CD4-positive, alpha-beta T cell treated with Interferon gamma for 1 hour (primary cell): ENCODE measurements at places on chromosomes 6 and 20.

DNA sequence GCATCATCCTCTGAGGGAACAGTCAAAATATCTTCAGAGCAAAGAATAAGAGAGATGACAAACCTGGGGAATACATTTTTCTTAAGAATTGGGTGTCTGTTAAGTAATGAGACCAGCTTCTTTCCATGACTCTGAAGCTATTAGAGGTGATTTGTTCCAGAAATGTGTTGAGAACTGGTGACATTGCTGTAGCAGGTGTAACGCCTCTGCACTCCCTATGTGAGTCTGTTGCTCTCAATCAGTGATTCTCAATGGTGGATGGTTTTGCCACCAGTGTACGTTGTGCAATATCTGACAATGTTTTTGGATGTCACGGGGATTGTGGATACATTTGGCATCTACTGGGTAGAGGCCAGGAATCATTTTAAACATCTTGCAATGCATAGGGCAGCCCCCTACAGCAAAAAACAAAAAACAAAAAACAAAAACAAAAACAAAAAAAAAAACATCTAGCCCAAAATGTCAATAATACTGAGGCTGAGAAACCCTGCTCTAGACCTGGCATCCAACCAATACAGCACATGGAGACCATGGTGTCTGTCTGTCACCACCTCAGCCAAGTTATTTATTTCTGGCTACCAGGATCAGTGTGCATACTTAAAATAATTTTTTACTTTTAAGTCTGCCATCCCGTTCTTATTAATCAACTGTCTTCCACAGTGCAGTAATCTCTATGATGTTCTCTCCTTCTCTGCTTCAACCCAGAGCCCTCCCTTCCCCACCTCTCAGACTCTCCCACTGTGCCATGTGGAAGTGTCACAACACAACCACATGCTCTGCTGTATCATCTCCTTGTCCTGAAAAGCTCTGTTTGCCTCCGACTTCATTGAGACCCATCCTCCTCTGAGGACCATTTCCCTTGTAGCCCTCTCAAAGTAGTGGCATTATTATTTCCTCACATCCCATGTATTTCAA, 43.7 kb downstream of the KLHL32 start:
- no peak for DNase-seq

- DNase-seq: no peak
Observed at GRCh38 chr6:158422629-158423238, 110.5 kb downstream of the TULP4 start.

- no peak for DNase-seq
Observed at GRCh38 chr6:96450082-96450769, 71.4 kb upstream of the UFL1 start.

DNA sequence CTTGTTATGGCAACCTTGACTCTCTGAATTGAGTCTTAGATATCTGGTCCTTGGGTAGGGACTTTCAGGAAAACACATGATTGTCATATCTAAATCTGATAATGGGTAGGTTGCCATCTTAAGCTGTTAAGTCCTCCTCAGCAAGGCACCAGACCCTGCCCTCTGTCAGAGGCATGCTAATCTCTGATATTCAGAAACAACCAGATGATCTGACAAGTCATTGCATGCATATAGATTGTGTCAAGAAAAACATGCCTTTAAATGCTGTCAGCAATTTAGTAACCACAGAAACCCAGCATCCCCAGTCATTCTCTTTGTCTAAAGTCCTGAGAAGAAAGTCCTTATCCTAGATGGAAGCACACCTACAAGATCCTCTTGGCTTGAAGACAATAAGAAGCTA, 149.1 kb downstream of the EDN1 start:
- no peak for DNase-seq

- DNase-seq: no peak
Observed at GRCh38 chr20:44208770-44209169, 1.8 kb downstream of the OSER1 start.

DNA sequence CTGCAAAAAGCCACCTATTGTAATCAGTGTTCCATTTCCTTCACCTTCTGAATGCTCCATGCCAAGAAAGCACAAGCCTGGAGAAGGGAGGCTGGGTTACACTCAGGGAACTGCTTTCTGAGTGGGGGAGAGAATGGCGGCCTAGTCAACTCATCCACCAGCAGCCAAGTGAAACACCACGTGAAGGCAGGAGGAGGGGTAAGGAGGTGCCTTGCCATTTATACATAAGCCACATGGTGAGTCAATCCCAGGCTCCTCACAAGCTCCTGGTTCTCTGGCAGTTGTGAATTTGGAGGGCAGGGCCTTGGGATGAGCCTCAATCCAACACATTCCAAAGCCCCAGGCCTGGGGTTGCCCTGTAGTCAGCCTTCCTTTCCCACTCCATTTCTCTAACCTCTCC, 149.4 kb downstream of the CD24 start:
- no peak for DNase-seq

DNA sequence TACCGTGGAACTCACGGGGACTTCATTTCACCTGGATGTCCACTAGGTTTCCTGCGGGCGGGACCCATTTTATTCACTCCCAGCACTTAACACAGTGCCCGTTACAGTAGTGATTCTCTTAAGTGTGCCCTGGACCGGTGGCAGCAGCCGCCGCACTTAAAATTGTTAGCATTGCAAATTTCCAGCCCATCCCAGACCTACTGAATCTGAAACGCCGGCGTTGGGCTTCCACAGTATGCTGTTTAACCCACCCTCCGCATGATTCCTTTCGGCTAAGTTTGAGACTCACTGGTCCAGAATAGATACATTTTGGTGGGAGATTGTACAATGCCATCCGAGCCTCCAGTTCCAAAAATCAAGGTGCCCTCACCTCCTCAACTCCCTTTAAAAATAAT, 967 bp downstream of the SMPDL3A start:
- no peak for DNase-seq

DNA sequence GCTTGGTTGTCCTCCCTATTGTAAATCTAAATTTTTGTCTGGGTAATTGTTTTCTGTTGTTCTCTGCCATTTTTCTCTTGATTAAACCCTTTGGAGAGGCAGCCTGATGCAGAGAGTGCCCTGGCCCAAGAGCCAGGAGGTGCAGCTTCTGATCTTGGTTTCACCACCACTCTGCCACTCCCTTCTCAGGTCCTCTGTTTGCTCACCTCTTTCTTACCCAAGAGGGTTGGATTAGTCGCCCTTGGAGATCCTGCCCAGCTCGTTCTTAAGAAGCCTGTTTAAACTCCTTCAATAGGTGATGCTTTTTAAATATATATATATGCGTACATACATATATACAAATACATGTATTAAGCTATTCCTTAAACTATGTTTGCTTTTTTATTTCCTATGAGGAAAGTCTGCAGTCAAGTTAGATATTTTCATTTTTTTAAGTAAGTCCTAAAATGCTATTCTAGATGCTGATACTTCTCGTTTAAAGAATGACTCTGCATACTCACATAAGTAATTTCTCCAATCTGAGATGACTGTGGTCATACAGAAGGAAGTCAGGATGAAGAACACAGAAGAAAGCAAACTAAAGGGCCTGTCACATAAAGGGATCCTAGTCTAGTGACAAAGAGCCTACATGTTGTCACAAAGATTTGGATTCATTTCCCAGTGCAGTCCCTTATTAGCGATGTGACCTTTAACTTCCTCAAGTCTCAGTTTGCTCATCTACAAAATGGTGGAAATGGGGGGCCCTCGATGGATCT, 19.9 kb downstream of the TPD52L1 start:
- DNase-seq: no peak

DNA sequence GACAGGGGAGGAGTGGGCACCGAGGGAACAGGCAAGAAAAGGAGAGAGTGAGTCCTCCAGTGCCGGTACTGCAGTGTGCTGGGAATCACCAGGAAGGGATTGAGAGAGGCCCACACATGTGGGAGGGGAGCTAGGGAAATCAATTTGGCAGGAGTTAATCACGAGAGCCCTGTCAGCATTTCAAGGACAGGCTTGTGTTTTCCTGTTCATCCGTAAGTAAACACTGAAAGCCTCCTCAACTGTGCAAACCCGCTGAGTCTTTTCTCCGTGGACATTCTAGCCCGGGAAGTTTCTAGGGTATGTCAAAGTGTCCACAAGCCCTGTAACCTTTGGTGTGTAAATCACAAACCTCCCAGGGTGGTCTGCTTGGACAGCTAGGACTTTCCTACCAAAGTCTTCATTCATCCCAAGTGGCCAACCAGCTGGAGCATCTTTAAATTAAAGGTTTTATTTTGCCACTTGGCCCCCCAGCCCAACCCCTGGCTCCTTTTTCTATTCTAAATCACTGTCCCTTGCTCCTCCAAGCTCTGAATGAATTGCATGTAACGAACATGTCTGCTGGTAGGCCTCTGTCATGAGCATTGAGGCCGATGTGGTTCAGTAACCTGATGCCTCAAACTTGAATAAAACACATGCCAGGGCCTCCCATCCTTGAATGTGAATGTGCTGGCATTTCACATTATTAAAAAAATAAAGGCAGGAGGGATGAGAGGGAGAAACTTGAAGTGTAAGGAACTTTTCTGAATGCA, 149.1 kb downstream of the ZNF217 start:
- DNase-seq: no peak

GRCh38 chr20:23151885-23152284, 65.8 kb upstream of the CD93 start:
- DNase-seq: no peak

GRCh38 chr6:147384737-147385710, 123.5 kb upstream of the SAMD5 start:
- no peak for DNase-seq

GRCh38 chr20:15332711-15333160, 995.3 kb upstream of the FLRT3 start:
- no peak for DNase-seq

GRCh38 chr20:36104856-36105255, 49.7 kb upstream of the EPB41L1 start:
- DNase-seq: no peak
